Naive thymus-derived CD8-positive, alpha-beta T cell (primary cell): ENCODE measurements at places on chromosomes 2 and 18. TPM values are rescaled to one million over a fixed set of nuclear protein-coding genes. Genes with fewer than 3 reads are reported as not detected.
A peak's percentile ranks its signal among the peaks of the same experiment; 100 is the strongest.

The C1QL2 gene
- total RNA-seq: not detected

The TGOLN2 gene
- 227 TPM for total RNA-seq

The ARL5A gene
- 42.3 TPM for total RNA-seq

The PIAS2 gene
- 40.6 TPM for total RNA-seq

The ZNF892 gene
- 3.0 TPM for total RNA-seq

The HADHA gene
- total RNA-seq: 99.7 TPM

The GPBAR1 gene
- total RNA-seq: 1.1 TPM

The HOXD8 gene
- total RNA-seq: not detected

The VIL1 gene
- not detected for total RNA-seq

- no peak overlapping the region for H3K4me3 ChIP-seq
- H3K4me1 ChIP-seq: peaks cover 49% of the 10 kb centered on the region
- H3K36me3 ChIP-seq: peaks cover 55% of the 10 kb centered on the region
- H3K27ac ChIP-seq: peak overlapping the region; percentile 62
- DNase-seq: no peak
- H3K27me3 ChIP-seq: no peaks in the 10 kb centered on the region
Observed at GRCh38 chr2:147998203-147998602, 22.3 kb downstream of the ORC4 start.

DNA sequence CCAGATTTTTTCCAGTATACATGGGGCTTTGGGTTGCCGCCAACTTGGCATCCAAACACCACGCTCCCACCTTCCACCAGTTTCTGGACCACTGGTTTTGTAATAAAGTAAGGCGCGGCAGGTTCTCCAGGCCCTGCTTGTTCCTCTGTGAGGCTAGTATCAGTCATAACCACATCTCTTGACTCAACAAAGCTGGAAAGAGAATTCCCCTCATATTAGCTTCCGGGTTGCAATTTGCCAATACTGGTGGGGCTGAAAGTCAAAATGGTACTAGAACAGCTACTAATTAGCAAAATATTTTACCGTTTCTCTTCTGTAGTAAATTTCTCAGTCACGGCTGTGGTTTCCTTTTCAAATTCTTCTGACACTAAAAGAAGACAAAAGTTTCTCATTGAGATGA lies 25.0 kb downstream of the TTN start:
- no peak overlapping the region for H3K27ac ChIP-seq

DNA sequence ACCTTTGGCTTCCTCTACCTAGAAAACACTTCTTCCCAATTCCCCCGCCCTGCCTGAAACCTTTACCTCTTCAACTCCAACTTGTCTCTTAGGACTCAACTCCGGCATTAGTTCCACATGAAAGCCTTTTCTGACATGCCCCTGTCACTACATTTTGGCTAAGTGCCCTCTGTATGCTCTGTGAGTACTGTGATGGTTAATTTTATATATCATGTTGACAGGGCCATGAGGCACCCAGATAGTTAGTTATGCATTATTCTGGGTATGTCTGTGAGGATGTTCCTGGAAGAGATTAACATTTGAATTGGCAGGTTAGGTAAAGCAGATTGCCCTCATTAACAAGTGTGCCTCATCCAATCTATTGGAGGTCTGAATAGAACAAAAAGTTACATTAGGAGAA lies 75.6 kb upstream of the NCKAP5 start:
- H3K27me3 ChIP-seq: no peaks in the 10 kb centered on the region
- DNase-seq: no peak
- H3K27ac ChIP-seq: no peak overlapping the region

- H3K4me3 ChIP-seq: no peak overlapping the region
- no peaks in the 10 kb centered on the region for H3K27me3 ChIP-seq
- peaks cover 10% of the 10 kb centered on the region for H3K4me1 ChIP-seq
- H3K27ac ChIP-seq: no peak overlapping the region
- H3K36me3 ChIP-seq: peaks cover 65% of the 10 kb centered on the region
- no peak for DNase-seq
Observed at GRCh38 chr2:241137276-241138190, 11.7 kb downstream of the PASK start.

DNA sequence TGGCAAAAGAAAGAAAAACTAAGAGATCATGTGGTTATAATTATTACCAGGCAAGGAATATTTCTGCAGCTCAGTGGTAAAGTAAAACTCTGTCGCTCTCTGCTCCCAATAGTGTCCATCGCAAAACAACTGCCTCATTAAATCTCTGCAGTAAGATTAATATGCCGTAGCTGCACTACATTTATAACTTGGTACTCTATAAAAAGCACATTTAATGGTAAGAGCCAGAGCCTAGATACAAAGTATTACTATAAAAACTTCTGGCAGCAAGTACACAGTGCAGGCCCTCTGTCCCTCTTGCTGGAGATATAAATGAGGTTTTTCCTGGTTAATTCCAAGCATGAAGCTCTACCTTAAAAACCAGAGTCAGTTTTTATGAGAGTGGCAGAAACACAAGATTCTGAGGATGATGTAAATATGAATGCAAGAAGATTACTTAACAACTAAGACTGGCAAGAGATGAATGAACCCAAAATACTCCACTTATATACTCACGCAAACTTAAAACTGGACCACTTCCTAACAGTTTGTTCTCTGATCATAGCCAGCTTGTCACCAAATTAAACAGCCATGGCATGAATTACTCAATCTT lies 25.5 kb downstream of the ZNF521 start:
- peaks cover 4% of the 10 kb centered on the region for H3K27me3 ChIP-seq
- no peak overlapping the region for H3K27ac ChIP-seq
- H3K4me1 ChIP-seq: no peaks in the 10 kb centered on the region
- H3K4me3 ChIP-seq: no peak overlapping the region
- no peak for DNase-seq
- H3K36me3 ChIP-seq: no peaks in the 10 kb centered on the region

GRCh38 chr18:62370366-62370765 lies 45.3 kb downstream of the TNFRSF11A start:
- no peak overlapping the region for H3K4me3 ChIP-seq
- no peaks in the 10 kb centered on the region for H3K4me1 ChIP-seq
- no peak for DNase-seq
- no peak overlapping the region for H3K27ac ChIP-seq
- no peaks in the 10 kb centered on the region for H3K27me3 ChIP-seq

DNA sequence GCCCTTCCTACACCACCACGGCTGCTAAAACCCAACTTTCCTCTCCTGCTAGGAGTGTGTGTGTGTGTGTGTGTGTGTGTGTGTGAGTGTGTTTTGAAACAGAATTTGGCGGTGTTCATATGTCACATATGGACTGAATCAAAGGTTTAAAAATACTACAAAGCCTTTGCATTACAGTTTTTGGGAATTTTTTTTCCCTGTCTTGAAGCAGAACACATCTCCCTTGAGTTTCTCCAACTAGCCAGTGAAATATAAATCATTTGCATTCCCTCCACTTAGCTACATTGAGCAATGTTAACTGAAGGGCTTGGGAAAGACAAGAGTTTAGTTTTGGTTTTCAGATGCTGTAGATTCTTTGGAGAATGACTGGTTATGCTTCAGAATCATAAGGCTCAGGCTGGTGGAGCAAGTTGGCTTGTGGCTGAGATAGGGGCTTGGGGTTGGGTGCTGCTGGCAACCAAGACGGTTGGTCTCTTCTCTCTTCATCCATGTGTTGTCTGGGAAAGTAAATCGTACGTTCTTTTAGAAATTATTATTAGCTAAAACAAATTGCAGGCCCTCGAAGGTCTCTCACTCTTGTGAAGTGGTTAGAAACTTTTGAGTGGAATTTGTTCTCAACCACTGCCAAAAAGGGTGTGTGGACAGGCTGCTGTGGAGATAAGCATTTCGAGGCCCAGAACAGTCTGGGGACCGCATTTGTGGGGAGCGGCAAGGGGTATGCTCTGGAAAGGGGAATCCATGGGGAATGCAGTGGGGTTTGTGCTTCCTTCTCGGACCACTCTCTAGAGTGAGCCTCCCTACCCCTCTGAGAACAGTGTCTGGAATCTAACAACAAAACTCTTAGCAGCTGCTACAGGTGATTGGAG lies 1.4 kb downstream of the NRP2 start:
- no peak for DNase-seq
- no peak overlapping the region for H3K27ac ChIP-seq
- peak overlapping the region; percentile 63 for H3K4me3 ChIP-seq
- no peaks in the 10 kb centered on the region for H3K36me3 ChIP-seq

GRCh38 chr2:46414701-46415100 lies 64.7 kb upstream of the TMEM247 start:
- H3K27ac ChIP-seq: no peak overlapping the region
- no peaks in the 10 kb centered on the region for H3K27me3 ChIP-seq
- H3K36me3 ChIP-seq: peaks cover 30% of the 10 kb centered on the region
- no peaks in the 10 kb centered on the region for H3K4me1 ChIP-seq
- DNase-seq: no peak

- no peaks in the 10 kb centered on the region for H3K36me3 ChIP-seq
- H3K27ac ChIP-seq: no peak overlapping the region
- no peak for DNase-seq
- H3K27me3 ChIP-seq: peaks cover 36% of the 10 kb centered on the region
- H3K4me3 ChIP-seq: no peak overlapping the region
- no peaks in the 10 kb centered on the region for H3K4me1 ChIP-seq
Observed at GRCh38 chr2:29273685-29274611, 158.7 kb downstream of the CLIP4 start.

DNA sequence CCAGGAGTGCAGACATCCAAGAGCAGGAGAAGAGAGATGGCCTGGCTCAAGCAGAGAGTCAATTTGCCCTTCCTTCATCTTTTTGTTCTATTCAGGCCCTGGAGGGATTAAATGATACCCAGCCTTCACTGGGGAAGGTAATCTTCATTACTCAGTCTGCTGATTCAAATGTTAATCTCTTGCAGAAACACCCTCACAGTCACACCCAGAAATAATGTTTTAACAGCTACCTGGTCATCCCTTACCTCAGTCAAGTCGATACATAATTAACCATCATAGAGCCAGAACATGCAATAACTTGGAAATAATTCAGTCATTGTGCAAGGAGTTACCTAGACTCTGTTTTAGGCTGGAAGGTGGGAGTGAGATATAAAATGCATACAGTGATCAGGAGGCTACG lies 163.7 kb upstream of the TNP1 start:
- no peak for DNase-seq
- no peak overlapping the region for H3K4me3 ChIP-seq
- H3K4me1 ChIP-seq: no peaks in the 10 kb centered on the region
- no peak overlapping the region for H3K27ac ChIP-seq
- peaks cover 2% of the 10 kb centered on the region for H3K27me3 ChIP-seq

DNA sequence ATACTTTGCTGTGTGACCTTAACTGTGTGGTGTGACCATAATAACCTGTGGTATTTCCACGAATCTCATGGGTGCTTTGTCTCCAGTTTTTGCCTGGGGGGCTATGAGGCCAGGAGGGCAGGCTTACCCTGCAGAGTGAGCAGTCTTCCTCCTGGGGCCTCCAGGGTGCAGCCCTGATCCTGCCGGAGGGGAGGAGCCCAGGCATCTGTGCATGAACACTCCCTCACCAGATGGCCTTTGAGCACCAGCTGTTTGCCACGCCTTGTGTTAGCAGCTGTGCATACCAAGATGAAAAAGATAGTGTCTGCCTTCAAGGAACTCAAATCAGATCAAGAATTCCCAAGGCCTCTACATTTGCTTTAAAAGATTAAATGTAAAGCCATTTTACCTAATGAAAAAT lies 75.0 kb upstream of the RBM44 start:
- peaks cover 57% of the 10 kb centered on the region for H3K4me1 ChIP-seq
- no peak for DNase-seq
- no peak overlapping the region for H3K4me3 ChIP-seq
- no peaks in the 10 kb centered on the region for H3K27me3 ChIP-seq

- H3K4me3 ChIP-seq: no peak overlapping the region
- H3K27ac ChIP-seq: no peak overlapping the region
- DNase-seq: no peak
- peaks cover 9% of the 10 kb centered on the region for H3K36me3 ChIP-seq
- H3K27me3 ChIP-seq: peaks cover 16% of the 10 kb centered on the region
Observed at GRCh38 chr2:240814280-240814679, 5.7 kb downstream of the KIF1A start.

DNA sequence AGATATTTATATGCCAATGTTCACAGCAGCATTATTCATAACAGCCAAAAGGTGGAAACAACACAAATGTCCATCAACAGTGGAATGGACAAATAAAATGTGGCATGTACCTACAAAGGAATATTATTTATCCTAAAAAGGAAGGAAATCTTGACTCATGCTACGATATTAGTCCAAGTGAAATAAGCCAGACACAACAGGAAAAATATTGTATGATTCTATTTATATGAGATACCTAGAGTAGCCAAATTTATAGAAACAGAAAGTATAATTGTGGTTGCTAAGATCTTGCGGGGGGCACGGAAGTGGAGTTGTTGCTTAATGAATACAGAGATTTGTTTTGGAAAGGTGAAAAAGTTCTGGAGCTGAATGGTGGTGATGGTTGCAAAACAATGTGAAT lies 33.0 kb upstream of the CCDC150 start:
- no peaks in the 10 kb centered on the region for H3K4me1 ChIP-seq
- no peaks in the 10 kb centered on the region for H3K27me3 ChIP-seq
- no peak overlapping the region for H3K27ac ChIP-seq

GRCh38 chr2:979069-979928 lies 28.6 kb downstream of the SNTG2 start:
- DNase-seq: no peak
- H3K4me3 ChIP-seq: peak overlapping the region; percentile 15
- peaks cover 5% of the 10 kb centered on the region for H3K27me3 ChIP-seq
- H3K36me3 ChIP-seq: peaks cover 2% of the 10 kb centered on the region

GRCh38 chr2:43057742-43058725 lies 168.4 kb downstream of the ZFP36L2 start:
- H3K27me3 ChIP-seq: no peaks in the 10 kb centered on the region
- H3K4me1 ChIP-seq: peaks cover 40% of the 10 kb centered on the region
- no peaks in the 10 kb centered on the region for H3K36me3 ChIP-seq
- H3K4me3 ChIP-seq: no peak overlapping the region

DNA sequence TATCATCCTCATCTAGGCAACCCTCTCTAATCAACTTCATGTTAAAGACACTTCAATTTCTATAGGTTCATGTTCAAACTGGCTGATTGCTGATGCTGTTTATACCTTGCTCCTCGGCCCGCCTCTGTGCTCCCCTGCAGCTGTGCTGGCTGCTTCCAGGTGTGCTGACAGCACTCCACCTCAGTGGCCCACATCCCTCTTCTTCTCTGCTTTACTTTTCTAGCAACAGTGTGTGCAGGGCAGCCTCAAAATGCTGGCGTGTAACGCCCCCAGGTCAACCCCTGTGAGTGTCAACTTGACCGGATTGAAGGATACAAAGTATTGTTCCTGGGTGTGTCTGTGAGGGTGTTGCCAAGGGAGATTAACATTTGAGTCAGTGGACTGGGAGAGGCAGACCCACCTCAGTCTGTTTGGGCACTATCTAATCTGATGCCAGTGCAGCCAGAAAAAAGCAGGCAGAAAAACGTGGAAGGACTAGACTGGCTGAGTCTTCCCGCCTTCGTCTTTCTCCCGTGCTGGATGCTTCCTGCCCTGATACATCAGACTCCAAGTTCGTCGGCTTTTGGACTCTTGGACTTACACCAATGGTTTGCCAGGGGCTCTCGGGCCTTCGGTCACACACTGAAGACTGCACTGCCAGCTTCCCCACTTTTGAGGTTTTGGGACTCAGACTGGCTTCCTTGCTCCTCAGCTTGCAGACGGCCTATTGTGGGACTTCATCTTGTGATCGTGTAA lies 94.7 kb downstream of the COL6A3 start:
- no peak overlapping the region for H3K27ac ChIP-seq
- no peak for DNase-seq
- H3K4me3 ChIP-seq: no peak overlapping the region
- no peaks in the 10 kb centered on the region for H3K36me3 ChIP-seq
- H3K27me3 ChIP-seq: peaks cover 17% of the 10 kb centered on the region

GRCh38 chr2:110943070-110943634 lies 177.6 kb upstream of the BCL2L11 start:
- H3K4me1 ChIP-seq: no peaks in the 10 kb centered on the region
- H3K27me3 ChIP-seq: no peaks in the 10 kb centered on the region
- no peak for DNase-seq
- H3K4me3 ChIP-seq: no peak overlapping the region
- H3K36me3 ChIP-seq: no peaks in the 10 kb centered on the region
- H3K27ac ChIP-seq: no peak overlapping the region
